ENCODE measurements at places on chromosomes 13 and 19.

DNA sequence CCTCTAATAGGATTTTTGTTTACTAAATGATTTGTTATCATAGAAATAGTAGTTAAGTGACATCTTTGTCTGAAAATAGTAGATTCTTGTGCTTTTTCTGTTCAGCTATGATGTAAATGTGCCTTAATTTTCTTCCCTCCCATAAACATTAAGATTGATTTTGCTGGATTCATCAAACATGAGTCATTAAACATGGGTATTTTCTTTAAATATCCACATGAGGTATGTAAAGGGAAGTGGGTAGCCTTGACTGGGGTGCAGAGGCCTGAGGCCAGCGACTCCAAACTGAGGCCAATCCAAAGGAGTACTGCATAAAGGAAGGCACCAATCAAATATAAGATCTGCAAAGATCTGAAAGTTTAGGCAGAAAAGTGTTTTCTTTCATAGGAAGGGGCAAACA is 3.7 kb downstream of the ZNF136 start:
- no peak for DNase-seq

GRCh38 chr19:7125221-7125620 is 55.7 kb downstream of the ZNF557 start:
- DNase-seq = no peak

DNA sequence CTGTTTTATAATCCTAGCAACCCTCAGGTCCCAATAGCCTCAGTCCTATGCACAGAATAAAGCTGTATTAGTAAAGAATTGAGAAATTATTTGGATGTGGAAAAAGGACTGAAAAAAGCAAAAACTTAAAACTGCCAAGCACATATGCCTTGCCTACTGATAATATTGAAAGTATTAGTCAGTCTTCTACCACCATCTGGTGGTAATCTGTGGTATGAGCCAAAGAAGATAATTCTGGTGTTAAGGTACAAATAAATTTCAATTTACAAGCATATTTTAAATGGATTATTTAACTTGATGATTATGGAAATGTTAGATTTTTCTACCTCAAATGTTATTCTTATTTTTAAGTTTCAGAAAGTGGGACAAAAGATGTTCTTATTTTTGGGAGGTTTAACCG is 460.3 kb upstream of the KLHL1 start:
- DNase-seq = peak; percentile 70

DNA sequence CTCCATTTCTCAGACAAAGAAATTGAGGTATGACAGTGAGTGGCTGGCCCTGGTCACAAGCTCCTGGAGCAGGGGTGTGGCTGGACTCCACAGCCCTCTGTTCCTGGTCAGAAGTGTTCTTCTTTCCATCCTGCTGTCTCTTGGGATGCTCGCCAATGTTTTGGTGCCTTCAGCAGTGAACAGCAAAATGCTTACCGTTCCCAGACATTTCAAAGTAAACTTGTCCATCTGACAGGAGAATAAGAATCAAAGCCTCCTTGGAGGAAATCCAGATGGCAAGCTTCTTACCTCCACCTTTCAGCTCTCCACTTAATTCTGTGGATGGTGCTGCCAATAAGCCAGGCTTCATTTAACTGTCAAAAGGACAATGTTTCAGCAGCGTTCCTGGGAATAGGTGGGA is 954.1 kb downstream of the UQCRFS1 start:
- DNase-seq = no peak

GRCh38 chr13:23579072-23579895 is 9.1 kb downstream of the TNFRSF19 start:
- DNase-seq = peak; percentile 89

GRCh38 chr13:62356977-62357376 is 941.3 kb upstream of the PCDH20 start:
- DNase-seq = no peak

- no peak for DNase-seq
Measured at GRCh38 chr13:39321574-39321973, 281.4 kb downstream of the LHFPL6 start.

GRCh38 chr13:33722216-33722915 is 95.6 kb upstream of the RFC3 start:
- DNase-seq = no peak

DNA sequence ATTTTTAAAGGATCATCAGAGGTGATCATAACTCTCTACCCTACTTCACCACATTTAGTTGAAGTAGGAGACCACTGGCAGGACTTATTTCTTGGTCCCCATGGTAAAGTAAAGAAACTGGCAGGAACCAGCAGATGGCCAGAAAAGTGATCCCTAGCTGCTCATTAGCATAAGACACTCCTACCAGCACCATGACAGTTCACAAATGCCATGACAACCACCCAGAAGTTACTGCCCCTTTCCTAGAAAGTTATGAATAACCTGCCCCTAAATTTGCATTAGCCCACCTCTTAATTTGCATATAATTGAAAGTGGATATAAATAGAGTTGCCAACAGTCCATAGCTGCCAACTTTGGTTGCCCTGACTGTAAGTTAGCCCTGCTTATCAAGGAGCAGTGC is 18.4 kb upstream of the RUBCNL start:
- DNase-seq = no peak

DNA sequence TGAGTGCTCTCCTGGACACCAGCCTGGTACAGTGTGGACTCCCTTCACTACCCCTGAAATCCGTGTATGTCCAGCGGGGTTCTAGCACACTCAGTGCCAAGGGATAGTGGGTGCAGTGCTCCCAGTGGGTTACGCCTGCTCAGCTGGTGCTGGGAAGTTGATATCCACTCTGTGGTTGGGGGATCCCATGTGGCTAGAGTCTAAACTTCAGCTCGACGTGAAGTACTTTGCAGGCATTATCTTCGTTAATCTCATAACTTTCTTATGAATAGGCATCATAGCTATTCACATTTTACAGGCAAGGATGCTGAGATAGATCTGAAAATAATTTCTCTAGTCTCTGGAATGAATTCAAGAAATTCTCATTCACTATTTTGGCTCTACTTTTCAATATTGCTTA is 433.2 kb upstream of the HTR2A start:
- no peak for DNase-seq

DNA sequence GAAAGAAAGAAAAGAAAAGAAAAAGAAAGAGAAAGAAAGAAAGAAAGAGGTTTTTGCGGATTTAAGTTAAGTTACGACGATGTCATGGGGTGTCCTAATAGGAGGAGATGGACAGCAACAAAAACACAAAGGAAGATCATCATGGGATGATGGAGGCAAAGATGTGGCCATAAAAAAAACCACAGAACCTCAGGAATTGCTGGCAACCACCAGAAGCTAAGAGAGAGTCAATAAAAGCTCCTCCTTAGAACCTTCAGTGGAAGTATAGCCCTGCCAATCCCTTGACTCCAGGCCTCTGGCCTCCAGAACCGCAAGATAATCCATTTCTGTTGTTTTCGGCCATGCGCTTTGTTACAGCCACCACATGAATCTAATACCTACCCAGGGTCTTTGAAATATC is 11.5 kb downstream of the PLEKHA4 start:
- DNase-seq = peak; percentile 41

GRCh38 chr19:48398102-48398374 is 4.6 kb downstream of the GRIN2D start:
- no peak for DNase-seq

DNA sequence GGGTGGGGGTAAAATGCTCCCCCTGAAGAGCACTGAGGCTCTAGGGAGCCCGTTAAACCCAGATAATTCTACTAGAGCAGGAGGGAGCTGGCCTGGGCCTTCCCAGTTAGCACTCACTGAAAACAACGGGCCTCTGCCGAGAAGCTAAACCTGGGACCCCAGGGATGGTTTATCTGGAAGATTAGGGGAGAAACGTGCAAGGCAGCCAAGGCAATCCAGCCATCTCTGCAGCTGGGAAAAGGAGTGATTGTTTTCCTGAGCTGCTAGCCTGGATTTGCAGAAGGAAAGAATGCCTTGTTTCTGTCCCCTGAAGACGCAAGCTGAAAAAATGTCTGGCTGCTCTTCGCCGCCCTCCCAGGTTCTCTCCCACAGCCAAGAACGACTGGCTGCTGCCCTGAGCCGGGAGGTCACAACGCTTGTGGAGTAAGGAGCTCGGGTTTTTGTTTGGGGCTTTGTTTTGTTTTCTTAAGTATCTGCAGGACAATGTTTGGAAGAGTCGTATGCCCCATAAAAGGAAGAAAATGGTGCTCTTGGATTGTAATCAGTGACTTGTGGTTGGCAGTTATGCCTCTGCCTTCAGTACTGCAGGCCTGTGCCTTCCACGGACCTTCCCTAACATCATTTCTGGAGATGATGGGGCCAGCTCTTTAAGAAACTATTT is 31.5 kb downstream of the COL4A2 start:
- DNase-seq = no peak

DNA sequence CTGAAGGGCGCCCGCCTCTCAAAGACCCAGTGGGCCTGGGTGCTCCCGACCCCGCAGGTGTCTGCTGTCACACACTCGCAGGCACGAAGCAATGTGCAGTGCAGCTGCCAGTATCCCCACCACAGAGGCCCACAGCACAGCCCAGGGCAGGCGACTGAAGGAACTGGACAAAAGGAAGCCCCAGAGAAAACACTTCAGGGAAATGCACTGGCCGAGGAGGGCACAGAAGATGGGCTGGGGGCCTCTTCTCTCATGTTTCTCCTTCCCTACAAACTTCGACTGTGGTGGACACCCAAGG is 10.0 kb downstream of the AKAP8 start:
- DNase-seq = no peak

GRCh38 chr13:78881054-78881453 is 222.1 kb upstream of the OBI1 start:
- DNase-seq = no peak

DNA sequence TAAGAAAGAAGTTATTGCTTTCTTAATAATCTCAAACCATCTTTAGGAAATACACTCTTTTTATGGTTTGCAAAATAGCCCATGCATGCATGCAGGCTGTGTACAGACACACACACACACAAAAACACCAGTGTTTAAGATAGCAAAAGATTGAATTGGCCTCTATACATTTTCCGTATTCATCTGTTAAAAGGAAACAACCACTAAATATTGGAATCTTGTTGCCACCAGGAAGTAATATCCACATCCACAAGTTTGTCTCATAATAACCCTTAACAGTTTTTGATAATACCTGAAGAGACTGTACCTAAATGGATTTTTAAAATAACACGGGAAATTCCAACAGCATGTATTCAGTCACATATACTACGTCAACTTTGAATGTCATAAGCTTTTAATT is 7.3 kb upstream of the MAB21L1 start:
- DNase-seq = no peak

GRCh38 chr13:41590122-41590521 is 132.8 kb downstream of the RGCC start:
- DNase-seq = peak; percentile 21

DNA sequence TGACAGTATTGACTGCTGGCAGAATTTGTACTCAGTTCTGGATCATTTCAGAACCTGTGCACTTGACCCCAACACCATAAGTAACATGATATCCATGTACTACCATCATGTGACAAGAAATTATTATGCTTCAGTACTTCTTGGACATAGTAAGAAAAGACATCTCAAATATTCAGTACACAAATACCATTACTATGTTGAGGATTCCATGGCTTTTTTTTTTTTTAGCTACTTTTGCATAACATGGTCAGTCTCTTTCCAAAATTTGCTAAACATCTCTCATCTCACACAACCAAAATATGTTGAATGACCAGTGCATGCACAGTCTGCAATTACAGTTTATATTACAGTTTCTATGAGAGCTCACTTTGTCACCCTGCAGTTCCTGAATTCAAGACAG is 85.3 kb downstream of the FLT1 start:
- DNase-seq = no peak

GRCh38 chr19:10390652-10391286 is 10.4 kb upstream of the TYK2 start:
- DNase-seq = peak; percentile 84

DNA sequence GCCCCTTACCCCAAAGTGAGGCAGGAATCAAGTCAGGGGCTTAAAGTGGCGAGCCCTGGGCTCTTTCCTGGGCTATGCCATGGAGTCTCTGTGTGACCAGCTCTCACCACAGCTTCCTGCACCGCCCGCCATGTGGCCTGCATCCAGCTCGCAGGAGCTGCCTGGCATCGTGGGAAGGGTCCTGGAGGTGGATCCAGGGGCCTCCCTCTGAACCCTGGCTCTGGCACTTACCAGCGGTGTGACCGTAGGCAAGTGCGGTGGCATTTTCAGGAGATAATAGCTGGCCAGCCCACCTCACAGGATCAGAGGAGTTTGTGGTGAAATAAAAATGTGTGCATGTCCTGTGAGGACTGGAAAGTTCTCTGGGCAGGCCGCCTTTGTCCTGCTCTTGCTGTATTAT is 26.0 kb downstream of the DHRS12 start:
- DNase-seq = no peak

DNA sequence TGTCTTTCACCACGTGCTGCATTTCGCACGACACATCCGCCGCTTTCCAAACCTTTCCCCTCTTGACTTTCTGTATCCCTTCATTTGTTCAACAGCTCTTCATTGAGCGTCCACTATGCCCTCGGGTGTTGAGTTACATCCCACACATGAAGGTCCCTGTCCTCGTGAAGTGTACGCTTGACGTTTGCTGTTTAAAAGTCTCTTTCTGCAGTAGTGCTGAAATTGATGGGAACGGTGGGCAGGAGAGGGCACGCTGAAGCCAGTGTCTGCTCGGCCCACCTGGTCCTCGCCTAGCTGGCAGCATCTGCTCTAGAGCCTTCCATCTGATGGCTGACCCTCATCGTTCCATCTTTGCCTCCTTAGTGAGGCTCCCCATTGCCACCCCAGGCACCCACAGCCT is 55.6 kb upstream of the AMER2 start:
- no peak for DNase-seq

GRCh38 chr13:104170980-104171555 is 1104.9 kb upstream of the SLC10A2 start:
- no peak for DNase-seq

GRCh38 chr13:110759710-110760109 is 46.2 kb downstream of the ING1 start:
- DNase-seq = peak; percentile 42

GRCh38 chr19:34181111-34181864 is 9.0 kb downstream of the LSM14A start:
- DNase-seq = peak; percentile 4

DNA sequence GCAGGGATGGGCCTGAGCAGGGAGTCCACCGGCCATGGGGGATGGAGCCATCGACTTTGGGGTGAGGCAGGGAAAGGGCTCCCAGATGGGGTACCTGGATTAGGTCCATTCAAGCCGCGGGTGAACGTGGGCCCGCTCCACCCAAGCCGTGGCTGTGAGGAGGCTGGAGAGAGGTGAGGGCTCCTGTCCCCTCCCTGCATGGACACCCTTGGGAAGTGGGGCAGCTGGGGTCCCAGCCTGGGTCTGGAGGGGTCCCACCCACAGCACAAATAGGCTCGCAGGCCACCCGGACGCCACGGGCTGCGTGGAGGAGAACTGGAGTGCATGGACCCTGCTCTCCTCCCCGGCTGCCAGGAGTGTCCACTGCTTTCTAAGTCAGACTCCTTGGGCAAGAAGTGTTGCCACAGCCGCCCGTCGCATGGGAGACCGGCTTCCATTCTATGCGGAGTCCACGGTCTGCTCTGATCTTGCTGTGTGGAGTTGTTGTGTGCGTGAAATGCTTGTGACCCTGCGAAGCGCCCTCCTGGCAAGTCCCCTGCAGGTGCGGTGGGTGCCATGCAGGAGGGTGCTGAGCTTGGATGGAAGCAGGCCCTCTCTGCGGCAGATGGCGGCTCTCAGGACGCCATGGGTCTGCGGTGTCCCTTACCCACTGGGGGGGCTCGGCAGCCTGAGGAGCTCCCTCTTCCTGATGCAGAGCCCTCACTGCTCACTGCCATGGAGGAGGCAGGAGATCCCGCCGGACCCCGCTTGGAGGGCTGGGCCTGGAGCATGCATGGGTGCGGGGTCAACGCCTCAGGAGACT is 2.0 kb downstream of the DAZAP1 start:
- DNase-seq = no peak

GRCh38 chr19:18002347-18002850 is 5.6 kb upstream of the ARRDC2 start:
- DNase-seq = no peak
